ENCODE measurements at places on chromosomes 7 and 10.

GRCh38 chr7:76191783-76192240 is 9.9 kb upstream of the SRRM3 start:
- DNase-seq: peak; percentile 35

DNA sequence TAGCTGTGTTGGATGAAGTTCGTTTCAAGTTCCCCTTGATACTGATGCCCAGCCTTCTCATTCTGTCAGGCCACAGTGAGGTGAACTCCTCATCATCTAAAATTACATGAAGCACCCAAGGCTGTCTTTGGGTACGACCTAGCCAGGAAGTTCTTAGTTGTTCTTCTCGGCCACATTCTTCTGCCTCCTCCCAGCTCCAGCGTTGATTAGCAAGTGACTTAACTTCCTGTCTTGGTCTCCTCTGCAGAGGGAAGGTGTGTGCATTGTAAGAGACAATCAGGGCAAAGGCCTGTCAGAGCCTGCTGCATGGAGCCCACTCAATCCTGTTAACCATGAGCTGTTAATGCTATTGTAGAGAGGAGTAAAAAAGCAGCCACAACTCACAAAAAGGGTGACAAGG is 43.2 kb upstream of the CPXM2 start:
- no peak for DNase-seq

DNA sequence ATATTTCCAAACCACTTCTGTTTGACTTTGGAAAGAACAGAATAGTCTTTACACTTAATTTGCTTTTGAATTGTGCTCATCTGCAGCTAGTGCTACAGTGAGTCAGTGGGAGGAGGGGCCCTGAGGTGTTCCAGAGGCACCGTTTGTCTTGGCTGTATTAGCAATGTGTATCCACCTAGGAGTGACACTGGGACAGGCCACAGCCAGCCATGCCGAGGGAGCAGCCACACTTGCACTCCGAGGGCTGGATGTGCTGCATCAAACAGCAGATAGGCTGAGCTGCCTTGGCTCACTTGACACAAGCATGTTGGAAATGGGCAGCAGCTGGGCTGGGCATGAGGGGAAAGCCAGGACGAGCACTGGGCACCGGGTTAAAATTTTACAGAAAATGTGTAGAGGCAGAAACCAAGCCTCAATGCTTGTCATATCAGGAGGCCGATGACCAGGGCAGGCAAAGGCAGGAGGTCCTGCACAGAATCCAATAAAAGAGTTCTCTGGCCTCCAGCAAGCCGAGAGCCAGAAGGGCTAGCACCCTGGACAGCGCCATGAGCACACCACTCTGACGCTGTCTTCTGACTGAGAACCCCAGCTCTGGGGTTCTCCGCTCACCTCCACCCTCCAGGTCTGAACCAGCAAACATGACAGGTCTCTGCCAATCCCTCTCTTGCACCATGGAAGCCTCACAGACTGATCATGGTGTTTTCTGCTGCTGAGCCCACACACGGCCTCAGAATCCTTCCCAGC is 163.3 kb downstream of the GRID1 start:
- peak; percentile 41 for DNase-seq

DNA sequence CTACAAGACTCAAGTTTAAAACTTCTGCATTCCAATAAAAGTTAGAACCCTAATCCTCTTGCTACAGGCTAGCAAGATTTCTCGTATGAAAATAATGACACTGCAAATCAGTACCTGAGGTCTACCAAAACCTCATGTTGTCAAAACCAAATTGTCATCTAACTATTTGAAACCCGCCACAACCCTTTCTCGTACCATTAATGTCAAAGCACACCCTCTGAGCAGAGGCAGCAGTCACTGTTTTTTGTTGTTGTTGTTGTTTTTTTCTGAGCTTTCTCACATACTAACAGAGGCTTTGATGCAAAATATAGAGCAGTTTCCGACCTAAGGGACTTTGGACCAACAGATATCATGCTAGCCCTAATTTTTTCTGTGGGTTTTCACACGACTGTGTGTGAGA is 563.9 kb upstream of the C7orf33 start:
- no peak for DNase-seq

DNA sequence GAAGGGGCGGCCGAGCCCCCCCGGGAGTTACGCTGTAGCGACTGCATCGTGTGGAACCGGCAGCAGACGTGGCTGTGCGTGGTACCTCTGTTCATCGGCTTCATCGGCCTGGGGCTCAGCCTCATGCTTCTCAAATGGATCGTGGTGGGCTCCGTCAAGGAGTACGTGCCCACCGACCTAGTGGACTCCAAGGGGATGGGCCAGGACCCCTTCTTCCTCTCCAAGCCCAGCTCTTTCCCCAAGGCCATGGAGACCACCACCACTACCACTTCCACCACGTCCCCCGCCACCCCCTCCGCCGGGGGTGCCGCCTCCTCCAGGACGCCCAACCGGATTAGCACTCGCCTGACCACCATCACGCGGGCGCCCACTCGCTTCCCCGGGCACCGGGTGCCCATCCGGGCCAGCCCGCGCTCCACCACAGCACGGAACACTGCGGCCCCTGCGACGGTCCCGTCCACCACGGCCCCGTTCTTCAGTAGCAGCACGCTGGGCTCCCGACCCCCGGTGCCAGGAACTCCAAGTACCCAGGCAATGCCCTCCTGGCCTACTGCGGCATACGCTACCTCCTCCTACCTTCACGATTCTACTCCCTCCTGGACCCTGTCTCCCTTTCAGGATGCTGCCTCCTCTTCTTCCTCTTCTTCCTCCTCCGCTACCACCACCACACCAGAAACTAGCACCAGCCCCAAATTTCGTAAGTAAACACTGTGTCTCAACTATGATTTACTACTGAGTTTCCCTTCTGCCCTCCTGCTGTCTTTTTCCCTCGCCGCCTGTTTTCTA is 666 bp downstream of the NRG3 start:
- DNase-seq: no peak

DNA sequence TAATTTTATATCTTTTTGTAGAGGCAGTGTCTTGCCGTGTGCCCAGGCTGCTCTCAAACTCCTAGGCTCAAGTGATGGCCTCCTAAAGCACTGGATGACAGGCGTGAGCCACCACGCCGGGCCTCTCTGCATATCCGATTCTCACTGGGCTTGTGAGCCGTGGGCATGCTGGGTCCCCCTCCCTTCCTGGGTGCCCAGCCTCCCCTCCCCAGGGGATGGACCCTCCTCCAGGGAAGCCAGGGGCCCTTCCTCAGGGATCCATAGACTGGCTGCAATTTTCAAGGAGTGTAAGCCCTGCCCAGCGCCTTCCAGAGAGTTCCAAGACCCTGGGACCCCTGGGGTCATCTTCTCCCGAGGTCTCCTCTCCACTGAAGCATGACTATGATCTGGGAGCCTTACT is 23.7 kb upstream of the ELFN1 start:
- DNase-seq: no peak

GRCh38 chr10:71621231-71622153 is 98.1 kb downstream of the C10orf105 start:
- peak; percentile 46 for DNase-seq

DNA sequence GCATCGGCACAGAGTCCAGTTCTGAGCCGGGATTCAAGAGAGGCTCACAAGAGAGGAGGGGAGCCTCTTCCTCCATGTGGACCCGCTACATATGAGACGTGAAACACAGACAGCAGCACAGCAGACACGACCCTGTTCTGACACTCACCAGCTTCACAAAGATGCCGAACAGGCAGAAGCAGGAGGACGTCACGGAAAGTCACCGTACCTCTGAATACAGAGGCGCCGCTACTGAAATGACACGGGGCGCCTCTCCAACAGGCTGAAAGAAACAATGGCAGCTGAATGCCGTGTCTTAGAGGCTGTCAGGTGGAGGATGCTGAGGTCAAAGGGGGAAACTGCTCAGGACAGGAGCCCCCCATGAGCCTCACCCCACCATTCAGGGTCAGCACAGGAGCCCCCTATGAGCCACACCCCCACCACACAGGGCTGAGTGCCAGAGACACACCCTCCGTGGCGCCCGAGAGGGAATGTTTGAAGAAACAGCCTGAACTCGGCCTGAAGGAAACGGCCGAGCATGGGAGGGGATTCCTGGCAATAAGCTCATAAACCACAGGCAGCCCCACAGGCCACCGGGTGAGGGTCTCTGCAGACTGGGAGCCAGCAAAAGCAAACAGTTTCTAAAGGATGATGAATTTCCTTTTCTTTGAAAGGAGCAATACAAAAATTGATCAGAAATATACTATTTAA is 510.3 kb downstream of the PTPRN2 start:
- DNase-seq: no peak

- DNase-seq: no peak
Measured at GRCh38 chr7:142383841-142384492, 126.1 kb upstream of the PRSS58 start.

- no peak for DNase-seq
Measured at GRCh38 chr10:60614363-60614762, 163.9 kb upstream of the CDK1 start.

- peak; percentile 44 for DNase-seq
Measured at GRCh38 chr7:116911801-116912200, 41.5 kb upstream of the ST7 start.

- DNase-seq: no peak
Measured at GRCh38 chr7:21773326-21773725, 172.4 kb downstream of the CDCA7L start.

DNA sequence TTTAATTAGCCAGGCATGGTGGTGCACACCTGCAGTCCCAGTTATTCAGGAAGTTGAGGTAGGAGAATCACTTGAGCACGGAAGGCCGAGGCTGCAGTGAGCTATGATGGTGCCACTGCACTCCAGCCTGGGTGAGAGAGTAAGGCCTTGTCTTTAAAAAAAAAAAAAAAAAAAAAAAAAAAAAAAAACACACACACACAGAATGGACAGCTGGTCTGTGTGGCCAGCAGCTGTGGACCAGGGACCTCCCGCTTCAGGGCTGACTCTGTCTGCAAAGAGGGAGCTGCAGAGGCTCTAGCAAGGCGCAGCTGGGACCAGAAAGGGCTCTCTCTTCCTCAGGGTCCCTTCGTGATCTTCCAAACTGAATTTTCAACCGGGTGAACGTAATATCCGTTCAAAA is 53.6 kb upstream of the DNAAF5 start:
- DNase-seq: no peak

- DNase-seq: no peak
Measured at GRCh38 chr7:26535483-26536007, 243.9 kb downstream of the SNX10 start.

DNA sequence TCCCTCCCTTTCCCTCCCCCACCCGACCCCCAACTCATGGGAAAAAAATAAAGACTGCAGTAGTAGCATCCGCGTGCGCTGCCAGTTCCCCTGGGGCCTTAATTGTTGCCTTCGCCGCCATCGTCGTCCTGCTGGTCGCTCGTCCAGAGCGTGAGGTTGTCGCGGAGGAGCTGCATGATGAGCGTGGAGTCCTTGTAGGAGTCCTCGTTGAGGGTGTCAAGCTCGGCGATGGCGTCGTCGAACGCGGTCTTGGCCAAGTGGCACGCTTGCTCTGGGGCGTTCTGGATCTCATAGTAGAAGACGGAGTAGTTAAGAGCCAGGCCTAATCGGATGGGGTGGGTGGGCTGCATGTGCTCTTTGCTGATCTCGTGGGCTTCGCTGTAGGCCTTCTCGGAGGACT is 27.0 kb downstream of the HSPB1 start:
- no peak for DNase-seq

DNA sequence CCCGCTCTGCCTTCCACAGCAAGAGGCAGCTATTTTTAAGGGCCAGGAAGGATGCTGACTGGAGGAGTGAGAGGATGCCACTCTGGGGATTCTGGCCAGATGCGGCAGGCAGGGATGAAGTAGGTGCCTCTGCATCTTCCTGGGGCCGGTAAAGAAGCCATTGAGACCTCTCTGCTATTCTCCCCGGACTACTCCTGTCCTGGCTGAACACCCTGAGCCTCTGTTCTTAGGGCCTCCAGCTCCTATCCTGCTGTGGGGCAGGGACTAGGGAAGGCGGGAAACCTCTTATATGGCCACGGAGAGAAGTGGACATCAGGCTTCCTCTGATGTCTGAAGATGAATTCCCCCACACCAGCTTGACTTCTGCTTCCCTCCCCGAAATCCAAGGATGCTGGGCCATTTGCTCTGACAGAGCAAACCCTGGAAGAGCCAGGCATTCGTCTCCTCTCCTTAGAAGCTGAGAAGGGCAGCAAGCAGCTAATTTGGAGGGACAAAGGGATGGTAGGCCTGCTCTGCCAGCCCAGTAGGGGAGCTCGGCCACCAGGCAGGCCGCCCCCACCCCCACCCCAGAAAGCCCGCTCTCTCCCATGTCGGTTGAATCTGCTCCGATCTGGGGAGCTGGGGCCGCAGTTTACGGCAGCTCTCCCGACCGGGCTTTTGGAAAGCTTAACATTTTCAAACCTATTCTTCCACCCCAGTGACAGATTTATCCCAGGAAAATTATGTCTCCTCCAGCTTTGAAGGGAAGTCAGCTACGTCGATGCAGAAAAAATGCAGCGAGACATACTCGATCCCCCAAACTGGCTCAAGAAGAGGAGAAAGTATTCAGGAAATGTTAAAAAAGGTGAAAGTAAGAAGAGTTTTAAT is 2.8 kb downstream of the FGF8 start:
- DNase-seq: no peak

DNA sequence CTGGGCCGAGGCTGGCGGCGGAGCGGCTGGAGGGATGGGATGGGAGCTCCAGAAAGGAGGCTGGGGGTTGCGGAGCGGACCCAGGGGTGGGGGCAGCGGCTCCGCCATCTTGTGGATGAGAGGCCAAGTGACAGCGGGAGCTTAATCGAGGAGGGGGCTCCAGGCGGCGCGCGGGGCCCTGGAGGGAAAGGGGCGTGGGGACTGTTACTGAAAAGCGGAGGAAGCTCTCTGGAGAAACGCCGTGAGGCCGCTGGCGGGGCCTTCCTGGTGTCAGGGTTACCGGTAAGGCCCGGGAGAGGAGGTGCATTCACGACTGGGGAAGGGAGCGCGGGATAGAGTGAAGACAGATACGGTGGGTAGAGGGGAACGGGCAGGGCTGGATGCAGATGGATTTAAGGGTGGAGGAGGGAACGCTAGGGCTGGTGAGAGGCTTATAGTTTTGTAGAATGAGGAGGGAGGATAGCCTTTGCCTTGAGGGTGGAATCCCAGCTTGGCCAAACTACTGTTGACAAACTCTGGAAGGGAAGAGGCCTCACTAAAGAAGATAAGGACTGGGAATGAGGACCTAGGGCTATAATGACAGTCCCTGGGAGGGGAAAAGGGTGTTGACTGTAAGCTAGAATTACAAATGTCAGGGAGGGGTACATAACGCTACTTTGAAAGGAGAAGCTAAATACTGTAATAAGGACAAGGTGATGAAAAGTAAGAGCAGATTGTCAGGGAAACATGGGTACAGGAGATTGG is 535 bp downstream of the BTRC start:
- peak; percentile 77 for DNase-seq

- DNase-seq: no peak
Measured at GRCh38 chr7:51817694-51818225, 501.2 kb upstream of the COBL start.

- DNase-seq: peak; percentile 56
Measured at GRCh38 chr10:123381224-123381623, 227.0 kb downstream of the BUB3 start.

GRCh38 chr7:133551466-133551865 is 298.6 kb downstream of the EXOC4 start:
- no peak for DNase-seq

DNA sequence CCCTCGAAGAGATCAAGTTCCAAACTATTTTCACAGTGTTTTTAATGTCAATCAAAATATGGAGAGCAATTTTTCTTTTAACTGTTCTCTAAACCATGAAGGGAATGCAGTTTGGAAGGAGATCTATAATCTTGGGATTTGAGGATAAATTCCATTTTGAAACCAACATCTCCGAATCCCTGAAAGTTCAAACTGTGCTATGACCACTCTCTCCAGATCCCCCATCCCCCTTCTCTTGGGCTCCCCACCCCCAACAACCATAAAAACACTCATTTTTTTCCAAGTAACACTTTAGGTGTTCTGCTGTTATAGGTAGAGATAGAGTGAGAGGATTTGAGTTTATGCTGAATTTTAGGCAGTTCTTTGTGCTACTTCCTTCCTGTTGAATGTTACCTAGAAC is 1.7 kb downstream of the CALD1 start:
- no peak for DNase-seq
